PC-3 (cell line): ENCODE measurements at places on chromosomes 6 and 20. TPM values are rescaled to one million over a fixed set of nuclear protein-coding genes. Genes with fewer than 3 reads are reported as not detected.

- no peak within 1 kb of the TSS for H3K27ac ChIP-seq
- no peaks in the 10 kb centered on the region for H3K36me3 ChIP-seq
- peaks cover 5% of the 10 kb centered on the region; the same call in 1 of the 2 replicates for H3K27me3 ChIP-seq
- no peak within 1 kb of the TSS for H3K4me3 ChIP-seq
Measured at GRCh38 chr20:45629496-45630100, at the start of gene WFDC10A. Gene WFDC10A, plus strand, starts transcription at chr20:45629739. Its CDS starts 75 bp downstream, at chr20:45629814.

DNA sequence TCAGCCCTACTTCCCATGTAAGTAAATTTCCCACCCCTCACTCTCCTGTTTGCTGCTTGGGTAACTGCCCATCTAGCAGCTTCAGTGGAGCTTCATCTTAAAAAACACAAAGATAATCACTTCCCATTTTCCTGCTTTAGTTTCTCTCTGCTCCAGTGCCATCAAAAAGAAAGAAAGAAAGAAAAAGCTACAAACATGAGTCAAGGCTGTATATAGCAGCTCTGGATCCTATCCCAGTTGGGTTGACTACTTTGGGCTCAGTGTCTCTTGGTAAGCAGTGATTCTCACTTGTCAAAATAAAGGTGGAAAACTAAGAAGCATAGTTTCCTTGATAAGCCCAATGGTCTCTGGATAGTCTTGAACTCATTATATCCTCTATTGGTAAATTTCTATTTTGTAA, 48.7 kb upstream of the SRPK1 start:
- peaks cover 29% of the 10 kb centered on the region for H3K4me1 ChIP-seq
- peak overlapping the region; percentile 60 for H3K27ac ChIP-seq
- no peak overlapping the region for H3K4me3 ChIP-seq

GRCh38 chr6:166507380-166507779, 79.1 kb downstream of the RAMACL start:
- no peaks in the 10 kb centered on the region for H3K27me3 ChIP-seq
- H3K4me1 ChIP-seq = no peaks in the 10 kb centered on the region
- H3K36me3 ChIP-seq = no peaks in the 10 kb centered on the region
- DNase-seq = no peak

- peak; percentile 35 for DNase-seq
- no peak overlapping the region for H3K4me3 ChIP-seq
- no peaks in the 10 kb centered on the region for H3K36me3 ChIP-seq
- no peak overlapping the region for H3K27ac ChIP-seq
Measured at GRCh38 chr6:14944593-14944992, 301.3 kb upstream of the JARID2 start.

The CD24 gene
- 117 and 125 TPM in 2 replicates for total RNA-seq

The NHLRC1 gene
- 0.81 and 1.3 TPM in 2 replicates for total RNA-seq

The SLC4A11 gene
- 23.7 and 26.8 TPM in 2 replicates for total RNA-seq
